Right kidney (tissue), 9 donors: ENCODE measurements at places on chromosomes 12 and 14.
A peak's percentile ranks its signal among the peaks of the same experiment; 100 is the strongest.

DNA sequence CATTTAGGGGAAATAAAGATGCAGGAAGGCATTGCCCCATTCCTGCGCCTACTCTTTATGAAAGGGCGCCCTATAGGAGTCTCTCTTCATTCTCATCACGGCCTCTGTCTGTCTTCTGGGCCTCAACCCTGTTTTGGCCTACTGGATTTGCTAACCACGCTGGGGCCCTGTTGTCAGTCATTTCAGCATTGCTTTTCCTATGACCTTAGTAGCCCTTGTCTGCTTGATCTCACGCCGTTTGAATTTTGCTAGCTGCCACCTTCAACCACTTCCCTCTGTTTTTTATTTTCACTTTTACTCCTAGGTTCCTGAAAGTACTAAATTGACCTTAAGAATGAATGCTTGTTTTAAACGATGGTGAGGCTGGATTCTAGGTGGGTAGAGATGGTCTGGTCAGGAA, 139.0 kb downstream of the SYNE2 start:
- DNase-seq = no peak

DNA sequence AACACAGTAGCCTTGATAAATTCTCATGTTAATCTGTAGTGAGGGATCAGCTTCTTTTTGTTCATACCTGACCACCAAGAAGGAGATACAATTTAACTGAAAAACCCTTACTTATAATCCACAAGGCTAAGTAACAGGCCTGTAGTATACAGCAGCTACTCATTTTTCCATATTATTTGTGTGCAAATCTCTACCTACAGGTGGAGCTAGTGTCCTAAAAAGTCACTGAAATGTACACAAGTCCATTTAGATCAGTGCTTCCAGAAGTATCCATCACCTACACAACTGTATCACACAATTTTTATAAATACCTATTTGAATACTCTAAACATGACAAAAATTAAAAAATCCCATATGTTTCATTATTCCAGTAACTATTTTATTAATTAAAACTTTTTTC, 173.2 kb downstream of the SLC35F4 start:
- DNase-seq = no peak

- no peak for DNase-seq
Measured at GRCh38 chr12:8455271-8455670, 491 bp upstream of the CLEC6A start.

DNA sequence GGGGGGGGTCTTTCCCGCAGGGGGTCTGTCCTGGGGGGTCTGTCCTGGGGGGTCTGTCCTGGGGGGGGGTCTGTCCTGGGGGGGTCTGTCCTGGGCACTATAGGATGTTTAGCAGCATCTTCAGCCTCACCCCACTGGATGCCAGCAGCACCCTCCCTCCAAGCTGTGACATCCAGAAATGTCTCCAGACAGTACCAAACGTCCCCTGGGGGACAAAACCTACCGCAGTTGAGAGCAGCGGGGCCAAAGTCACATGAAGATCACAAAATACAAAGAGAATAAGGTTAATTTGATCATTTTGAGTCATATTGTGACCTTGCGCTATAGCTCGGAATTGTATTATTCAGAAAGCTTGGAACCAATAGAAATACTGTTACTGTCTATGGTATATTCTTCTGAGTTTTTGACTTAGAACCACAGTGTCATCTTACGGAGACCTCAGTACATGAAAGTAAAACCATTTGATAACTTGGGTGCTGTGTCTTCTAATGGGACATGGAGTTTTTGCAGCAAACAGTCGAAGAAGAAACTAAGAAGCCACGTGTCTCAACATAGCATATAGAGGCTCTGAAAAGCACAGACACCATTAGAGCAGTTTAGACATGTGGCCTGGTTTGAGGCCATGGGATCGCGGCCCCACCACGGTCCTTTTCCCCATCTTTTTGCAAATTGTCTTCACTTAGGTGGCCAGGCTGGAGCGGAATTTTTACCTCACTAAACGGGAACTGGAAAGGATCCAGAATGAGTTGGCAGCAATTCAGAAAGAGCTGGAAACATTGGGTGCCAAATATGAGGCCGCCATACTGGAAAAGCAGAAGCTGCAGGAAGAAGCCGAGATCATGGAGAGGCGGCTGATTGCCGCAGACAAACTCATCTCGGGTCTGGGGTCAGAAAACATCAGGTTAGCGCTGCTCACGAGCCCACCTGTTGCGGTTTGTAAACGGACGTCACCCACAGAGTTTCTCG, 59.9 kb downstream of the CCDC92 start:
- DNase-seq = no peak

GRCh38 chr12:42865282-42865681, 275.7 kb upstream of the PRICKLE1 start:
- DNase-seq = no peak

DNA sequence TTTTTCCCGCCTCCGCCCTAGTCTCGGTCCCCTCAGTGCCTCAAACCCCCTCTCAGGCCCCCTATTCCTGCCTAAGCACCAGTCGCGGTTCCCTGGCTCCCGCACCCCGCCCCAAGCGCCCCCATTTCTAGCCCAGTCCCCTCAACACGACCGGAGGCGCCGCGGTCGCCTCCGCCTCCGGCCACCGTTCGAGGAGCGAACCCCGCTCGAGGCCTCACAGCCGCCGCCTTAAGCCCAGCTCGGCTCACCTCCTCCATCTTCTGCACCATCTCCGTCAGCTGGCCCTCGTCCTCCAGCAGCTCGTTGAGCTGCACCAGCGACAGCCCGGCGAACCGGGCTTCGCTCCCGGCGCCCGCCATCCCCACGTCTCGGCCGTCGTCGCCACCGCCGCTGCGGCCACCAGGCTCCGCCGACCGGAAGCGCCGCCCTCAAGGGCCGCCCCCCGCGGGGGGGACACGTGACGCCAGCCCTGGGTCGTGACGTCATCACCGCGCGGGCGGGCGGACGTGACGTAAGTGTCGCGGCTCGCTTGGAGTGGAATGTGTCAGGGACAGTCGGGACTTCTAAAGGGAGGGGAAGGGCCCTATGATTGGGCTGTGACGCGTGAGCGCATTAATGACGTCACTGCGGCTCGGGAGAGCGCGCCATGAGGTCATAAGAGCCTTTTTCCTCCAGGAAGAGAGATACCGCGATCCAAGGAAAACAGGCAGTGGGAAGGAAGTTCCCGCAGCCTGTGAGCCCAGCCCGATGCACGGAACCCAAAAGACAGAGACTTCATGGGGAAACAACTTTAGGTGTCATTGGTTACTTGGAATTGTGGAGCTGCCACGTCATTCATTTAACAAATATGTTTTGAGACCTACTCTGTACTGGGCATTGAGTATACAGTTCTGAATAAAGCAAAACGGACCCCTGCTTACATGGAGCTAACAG, at the start of gene VPS37B:
TSS of gene VPS37B (minus strand) at position 421 of the 933 bp plus-strand sequence. CDS start at position 359, 62 bp downstream.
- DNase-seq = peak; percentile 97

GRCh38 chr14:71361336-71361735, 454.1 kb downstream of the PCNX1 start:
- no peak for DNase-seq

DNA sequence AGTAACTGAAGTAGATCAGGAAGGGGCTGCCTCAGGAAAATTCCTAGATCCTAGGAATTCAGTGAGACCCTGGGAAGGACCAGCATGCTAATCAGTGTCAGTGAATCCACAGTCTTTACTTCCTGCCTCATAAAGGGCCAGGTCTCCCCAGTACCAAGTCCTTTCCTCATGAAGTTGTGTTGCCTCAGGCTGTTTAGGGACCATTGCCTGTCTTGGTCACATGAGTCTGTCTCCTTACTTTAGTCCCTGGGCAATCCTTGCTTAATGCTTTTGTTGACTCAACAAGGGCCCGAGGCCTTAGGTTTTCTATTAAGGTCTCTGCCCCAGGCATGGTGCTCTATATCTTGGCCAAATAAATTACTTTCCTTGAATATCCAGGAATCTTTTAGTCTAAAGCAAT, 16.1 kb upstream of the ATF1 start:
- no peak for DNase-seq

DNA sequence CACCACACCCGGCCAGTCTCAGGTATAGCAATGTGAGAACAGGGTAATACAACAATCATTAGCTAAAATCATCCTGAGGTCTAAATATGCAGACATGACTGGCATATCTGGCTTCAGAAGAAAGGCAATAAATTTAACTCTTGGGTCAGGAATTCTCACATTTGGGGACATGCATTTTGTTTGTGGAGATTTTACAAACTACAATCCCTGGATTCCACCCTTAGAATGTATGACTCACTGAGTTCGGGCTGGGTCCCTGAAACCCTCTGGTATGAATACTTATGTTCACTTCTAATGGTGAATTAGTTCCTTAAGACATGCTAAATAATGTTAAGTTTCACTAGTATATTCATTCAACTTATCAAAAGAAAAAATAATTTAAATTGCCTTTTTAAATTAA, 98.9 kb upstream of the HMGA2 start:
- DNase-seq = no peak

DNA sequence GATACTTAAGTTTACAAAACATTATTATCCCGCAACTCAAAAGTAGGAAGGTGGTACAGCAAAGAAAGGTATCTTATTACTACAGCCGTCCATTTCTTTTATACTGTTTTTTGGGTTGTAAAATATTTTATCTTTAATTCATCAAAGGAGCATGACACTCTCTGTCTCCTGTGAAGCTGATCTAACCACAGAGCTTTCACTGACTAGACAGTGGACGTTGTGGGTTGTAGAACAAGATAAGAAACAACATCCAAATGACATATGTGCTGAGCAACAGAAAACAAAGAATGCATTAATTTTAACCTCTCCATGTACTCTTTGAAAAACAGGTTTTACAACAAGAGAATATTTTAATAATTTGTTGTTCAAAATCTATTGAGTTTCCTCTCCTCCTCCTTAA, 195.9 kb upstream of the FBXO33 start:
- no peak for DNase-seq

DNA sequence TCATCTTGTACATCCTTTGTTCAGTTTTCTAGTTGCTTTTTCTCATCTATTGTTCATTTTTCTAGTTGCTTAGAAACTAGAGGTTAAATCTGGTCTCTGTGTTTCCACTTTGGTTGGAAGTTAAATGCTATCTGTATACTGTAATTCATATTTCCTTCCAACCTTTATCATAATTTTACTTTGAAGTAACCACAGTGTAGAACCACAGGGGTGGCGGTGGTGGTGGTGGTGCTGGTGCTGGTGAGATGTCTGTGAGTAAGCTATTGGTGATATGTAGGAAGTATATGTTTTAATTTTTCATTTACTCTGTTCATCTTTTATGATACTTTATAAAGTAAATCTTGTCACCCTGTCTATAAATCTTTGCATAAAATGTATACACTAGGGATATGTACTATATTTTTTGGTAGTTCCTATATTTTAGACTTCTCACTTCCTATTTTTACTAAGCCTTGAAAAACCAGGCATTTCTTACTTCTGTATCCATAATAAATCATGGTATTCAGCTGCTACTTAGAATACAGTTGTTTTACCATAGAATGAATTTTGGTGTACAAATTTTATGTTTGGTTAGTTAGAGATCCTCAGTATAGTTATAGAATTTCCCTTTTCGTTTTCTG, 31.9 kb downstream of the CCDC91 start:
- no peak for DNase-seq

GRCh38 chr12:78210506-78210860, 379.8 kb downstream of the NAV3 start:
- no peak for DNase-seq

- DNase-seq = no peak
Measured at GRCh38 chr14:52400846-52401245, 86.7 kb downstream of the PTGER2 start.

GRCh38 chr14:78782551-78782950, 612.4 kb downstream of the NRXN3 start:
- DNase-seq = no peak

DNA sequence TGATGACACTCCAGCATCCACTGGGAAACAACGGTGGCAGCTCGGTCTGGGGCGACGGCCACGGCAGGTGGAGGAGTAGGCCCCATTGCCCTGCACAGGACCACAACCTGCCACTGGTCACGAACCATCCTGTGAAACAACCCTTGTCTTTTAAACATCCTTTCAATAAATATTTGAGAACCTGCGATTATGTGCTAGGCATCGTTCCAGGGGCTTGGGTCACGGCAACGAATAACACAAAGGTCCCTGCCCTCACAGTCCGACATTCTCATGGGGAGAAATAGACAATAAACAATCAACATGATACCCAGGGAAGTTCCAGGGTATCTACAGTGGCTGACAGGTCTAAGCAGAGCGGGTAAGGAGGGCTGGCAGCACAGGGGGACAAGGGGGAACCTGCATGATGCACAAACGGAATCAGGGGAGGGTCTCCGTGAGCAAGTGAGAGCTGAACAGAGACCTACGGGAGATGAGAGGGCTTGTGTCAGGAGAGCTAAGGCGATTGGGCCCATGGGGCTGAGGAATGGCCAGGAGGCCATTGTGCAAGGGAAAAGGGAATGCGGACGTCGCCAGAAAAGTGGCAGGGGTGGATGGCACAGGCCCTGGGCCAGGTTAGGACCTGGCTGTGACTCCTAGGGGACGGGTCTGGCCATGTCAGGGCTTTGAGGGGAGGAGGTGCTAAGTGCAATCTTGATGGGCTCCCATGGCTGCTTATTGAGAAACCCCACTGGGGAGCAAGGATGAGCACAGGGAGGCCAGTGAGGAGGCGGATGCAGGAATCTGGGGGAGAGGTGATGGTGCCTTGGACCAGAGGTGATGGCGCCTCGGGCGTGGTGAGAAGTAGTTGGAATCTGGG, 9.7 kb downstream of the SCARB1 start:
- no peak for DNase-seq

- peak; percentile 13 for DNase-seq
Measured at GRCh38 chr14:33764876-33765650, 185.8 kb downstream of the EGLN3 start.

GRCh38 chr14:95196268-95196667, 38.9 kb upstream of the DICER1 start:
- DNase-seq = no peak

GRCh38 chr14:37810094-37810801, 214.8 kb downstream of the TTC6 start:
- DNase-seq = no peak

DNA sequence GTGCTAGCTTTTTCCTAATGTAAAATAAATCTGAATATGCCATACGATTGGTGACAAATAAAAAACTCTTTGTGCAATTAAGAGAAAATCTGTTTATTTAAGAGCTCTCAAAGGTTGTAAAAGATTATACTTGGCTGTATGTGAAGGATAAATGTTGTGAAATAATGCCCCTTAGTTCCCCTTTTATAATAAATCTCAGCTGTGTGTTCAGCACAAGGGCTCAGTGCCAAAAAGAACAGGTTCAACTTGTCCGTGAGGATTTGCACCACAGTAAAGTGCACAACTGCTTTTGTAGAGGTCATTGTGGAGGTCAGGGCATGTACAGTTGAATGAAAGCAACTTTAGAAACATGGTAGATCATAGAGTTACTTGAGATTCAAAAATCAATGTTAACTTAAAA, 118.6 kb downstream of the TRMT5 start:
- peak; percentile 10 for DNase-seq

DNA sequence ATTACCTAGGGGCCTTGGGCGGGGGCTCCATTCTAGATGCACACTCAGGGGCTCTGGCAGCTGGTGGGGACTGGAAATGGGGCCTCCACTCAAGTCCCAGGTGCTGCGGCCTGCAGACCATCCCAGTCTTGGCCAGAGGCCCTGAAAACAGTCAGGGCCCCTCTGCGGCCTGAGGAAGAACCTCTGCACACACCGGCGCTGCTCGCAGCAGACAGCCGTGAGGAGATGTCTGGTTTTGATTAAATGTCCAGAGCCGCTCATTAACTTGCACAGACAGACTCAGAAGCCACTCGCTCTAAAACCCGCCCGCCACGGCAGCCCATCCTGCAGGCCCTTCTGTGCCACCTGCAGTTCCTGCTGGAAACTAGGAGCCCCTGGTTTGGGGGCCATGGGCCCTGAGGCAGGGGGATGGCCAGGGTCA, 36.4 kb upstream of the NCOR2 start:
- no peak for DNase-seq
